ENCODE measurements at places on chromosomes 3 and 15.
A peak's percentile ranks its signal among the peaks of the same experiment; 100 is the strongest.

DNA sequence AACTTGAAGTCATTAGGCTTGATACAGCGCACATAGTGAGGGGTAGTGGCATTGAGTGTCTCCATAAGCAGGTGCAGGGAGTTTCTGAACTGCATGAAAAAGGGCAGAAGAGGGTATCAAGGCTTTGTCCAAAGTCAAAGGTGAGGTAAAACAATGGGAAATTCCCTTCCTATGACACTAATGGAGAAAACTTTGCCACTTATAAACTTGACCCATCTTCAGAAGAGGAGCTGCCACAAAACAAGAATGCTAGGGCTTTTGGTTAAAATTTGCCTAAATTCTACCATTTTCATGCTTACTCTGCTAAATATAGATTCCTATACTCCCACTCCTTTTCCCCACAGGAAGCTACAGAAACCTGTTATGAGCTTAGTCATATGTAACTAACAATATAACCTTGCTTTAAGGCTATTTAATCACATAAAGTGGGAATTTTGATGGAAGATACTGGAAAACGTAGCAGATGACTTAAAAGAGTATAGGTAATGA lies 87.5 kb upstream of the MYO5C start:
- no peak for DNase-seq

DNA sequence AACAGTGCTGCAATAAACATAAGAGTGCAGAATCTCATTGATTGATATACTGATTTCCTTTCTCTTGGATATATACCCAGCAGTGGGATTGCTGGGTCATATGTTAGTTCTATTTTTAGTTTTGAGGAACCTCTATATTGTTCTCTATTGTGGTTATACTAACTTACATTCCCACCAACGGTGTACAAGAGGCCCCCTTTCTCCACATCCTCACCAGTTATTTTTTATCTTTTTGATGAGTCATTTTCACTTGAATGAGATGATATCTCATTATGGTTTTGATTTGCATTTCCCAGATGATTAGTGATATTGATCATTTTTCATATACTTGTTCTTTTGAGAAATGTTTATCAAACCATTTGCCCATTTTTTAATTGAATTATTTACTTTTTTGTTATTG lies 12.4 kb upstream of the IREB2 start:
- DNase-seq, result no peak

DNA sequence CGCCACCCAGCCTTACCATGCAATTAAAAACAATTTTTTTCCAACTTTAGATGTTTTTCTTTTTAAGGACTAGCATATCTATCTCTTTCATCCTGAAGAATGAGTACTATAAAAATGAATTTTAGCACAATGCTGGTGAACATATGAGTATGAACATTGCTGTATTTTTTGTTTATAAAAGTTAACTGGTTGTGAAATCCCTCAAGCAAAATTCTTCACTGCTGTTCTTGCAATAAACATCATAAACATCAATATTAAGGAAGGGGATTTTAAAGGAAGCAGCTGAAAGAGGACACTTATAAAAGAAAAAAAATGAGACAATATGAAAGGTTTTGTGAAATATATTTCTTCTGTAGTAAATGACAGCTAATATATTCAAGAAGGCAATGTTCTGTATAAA lies 3.0 kb downstream of the PLSCR4 start:
- no peak for DNase-seq

- DNase-seq, result no peak
These were observed 300.5 kb upstream of the MME start for GRCh38 chr3:154779571-154779970.

DNA sequence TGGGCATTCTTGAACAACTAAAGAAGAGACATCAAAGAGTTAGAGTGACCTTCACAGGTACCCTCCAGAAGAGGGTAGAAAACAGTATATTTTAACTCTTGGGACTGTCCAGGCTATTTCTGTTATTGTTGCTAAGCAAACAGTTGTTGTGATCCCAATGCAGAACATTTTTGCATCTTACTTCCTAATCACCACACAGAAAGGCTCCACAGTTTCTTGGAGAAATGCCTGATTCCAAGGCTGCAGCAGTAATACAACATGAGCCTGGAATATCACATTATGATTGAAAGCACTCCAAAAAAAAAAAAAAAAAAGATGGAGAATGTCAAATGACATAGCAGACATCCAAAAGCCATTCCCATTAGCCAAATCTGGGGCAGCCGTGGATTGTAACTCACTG lies 195.6 kb downstream of the CTNNB1 start:
- DNase-seq, result no peak

DNA sequence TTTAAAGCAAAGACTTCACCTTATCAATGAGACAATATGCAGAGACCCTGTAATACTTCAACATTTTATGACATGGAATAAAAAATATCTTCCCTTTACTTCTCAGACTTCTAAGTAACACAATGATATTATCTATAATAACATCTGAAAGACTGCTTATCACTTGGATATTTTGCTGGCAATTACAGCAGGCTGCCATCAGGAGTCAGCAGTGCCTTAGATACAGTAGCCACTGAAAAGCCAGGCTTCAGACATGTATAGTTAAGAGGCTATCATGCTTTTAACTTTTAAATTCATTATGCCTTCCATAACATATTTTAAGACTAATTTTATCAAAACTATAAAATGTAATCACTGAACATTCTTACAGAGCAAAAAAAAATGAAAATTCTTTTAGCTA lies 227.5 kb downstream of the NEK10 start:
- no peak for DNase-seq

DNA sequence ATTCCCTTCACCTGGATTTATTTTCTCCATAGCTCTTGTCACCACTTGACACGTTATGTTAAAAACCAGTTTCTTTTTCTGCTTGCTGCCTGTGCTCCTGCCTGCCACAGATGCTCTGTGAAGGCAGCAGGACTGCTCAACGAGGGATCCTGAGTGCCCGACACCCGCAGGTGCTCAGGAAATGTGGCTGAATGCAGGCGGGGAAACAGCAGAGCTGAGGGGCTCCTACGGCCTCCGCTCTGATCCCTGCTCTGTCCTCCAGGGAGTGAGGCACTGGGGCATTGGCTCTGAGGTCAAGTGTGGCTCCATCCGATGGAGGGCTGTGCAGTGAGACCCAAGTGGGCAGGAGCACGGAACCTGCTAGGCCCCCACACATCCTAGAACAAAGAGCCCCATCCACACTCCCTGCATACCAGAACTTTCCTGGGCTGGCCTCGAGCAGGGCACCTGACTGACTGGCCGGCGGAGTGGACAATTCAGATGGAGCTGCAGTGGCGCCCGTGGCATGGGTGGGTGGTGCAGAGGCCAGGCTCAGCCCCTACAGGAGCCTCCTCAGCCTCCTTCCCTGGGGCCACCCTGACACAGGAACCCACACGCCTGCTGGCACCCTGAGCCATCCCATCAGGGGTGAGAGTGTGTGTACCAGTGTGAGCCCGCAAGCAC lies 27.9 kb downstream of the IQSEC1 start:
- DNase-seq, result no peak

DNA sequence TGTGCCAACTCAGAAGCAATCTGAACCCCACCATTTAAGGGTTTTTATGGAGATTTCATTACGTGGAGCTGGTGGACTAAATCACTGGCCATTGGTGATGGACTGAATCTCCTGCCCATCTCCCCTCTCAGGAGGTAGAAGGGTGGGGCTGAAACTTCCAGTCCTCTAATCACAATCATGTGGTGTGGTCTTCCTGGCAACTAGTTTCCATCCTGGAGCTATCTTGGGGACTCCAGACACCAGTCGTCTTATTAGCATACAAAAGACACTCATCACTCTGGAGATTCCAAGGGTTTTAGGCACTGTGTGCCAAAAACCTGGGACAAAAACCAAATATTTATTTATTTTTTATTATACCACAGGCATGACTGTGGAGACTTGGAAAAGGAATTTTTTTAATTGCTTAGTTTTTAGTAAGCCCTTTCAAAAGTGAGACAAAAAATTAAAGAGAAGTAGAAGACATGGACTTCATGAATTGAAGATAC lies 203.6 kb downstream of the WNT5A start:
- DNase-seq, result no peak

GRCh38 chr3:119559441-119559963 lies at the start of gene CD80:
CD80 (minus strand) TSS chr3:119559614; CDS start chr3:119557728, 1,886 bp downstream.
- peak; percentile 71 for DNase-seq

DNA sequence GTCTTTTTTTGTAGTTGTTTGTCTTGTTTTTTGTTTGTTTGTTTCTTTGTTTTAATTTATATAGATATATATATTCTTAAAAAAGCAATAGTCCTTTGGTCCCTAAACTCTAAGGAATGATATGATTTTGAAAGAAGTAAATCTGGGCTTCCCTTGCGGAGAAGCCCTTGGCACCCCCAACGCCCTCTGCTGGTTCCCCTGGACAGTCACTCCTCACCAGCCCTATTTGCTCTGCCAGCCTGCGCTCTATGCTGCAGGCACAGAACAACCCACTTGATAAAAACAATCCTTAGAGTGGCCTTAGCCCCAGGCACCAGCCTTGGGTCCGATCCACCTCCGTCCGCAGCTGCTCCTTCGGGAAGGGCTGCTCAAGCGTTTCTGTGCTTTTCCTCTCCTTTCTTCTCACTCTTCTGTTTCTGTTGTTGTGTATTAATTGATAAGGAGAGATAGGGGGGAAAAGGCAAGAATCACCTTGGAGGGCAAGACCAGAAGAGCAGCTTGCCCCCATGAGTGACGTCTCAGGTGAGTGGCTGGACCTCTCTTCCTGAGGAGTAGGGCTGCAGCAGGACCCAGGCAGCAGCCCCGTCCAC lies 13.7 kb upstream of the PARP6 start:
- DNase-seq, result peak; percentile 82

DNA sequence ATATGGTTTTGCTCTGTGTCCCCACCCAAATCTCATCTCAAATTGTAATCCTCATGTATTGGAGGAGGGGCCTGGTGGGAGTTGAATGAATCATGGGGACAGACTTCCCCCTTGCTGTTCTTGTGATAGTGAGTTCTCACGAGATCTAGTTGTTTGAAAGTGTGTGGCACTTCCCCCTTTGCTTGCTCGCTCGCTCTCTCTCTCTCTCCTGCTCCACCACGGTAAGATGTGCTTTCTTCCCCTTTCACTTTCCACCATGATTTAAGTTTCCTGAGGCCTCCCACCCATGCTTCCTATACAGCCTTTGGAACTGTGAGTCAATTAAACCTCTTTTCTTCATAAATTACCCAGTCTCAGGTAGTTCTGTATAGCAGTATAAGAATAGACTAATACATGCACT lies 60.7 kb downstream of the GSK3B start:
- DNase-seq, result no peak

GRCh38 chr3:46090161-46090591 lies 62.9 kb upstream of the XCR1 start:
- no peak for DNase-seq

- DNase-seq, result no peak
These were observed 469.0 kb downstream of the EPHA3 start for GRCh38 chr3:89576417-89576816.

- no peak for DNase-seq
These were observed 115.5 kb upstream of the ABHD17C start for GRCh38 chr15:80579611-80580010.

GRCh38 chr3:189276444-189277219 lies 104.9 kb downstream of the TPRG1 start:
- DNase-seq, result no peak

GRCh38 chr3:13624671-13625125 lies 75.8 kb downstream of the FBLN2 start:
- no peak for DNase-seq

DNA sequence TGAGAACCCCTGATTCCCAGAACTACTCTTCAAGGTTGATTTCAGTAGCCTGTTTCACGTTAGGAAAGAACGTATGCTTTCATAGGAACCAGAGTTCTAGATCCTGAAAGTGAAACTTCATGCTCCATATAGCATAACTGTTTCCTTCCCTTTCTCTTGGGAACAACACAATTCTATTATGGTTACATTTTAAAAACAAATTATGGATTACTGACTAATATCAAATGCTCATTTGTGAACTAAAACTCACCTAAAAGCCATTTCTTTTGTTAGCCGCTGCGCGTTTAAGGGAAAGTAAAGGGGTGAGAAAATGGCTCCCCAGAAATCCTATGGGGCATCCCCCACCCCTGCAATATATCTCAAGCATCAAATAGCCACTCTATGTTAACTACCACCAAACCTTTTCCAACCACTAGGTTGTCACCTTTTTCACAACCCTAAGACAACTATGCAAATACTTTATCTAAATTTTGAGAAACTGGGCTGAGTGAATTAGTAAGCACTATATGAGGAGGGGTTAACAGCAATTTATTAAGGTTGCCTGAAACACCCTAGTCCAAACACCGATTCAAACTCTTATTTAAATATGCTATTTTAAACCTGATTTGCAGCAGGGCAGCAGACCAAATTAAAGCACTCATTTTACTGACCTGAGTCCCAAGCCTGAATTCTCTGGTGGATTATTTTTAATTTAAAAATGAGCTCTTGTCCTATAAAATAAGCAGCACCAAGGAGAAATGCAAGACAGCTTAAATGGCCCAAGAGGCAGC lies 2.4 kb downstream of the SIAH2 start:
- no peak for DNase-seq

GRCh38 chr3:171790898-171791691 lies 19.2 kb downstream of the PLD1 start:
- no peak for DNase-seq

DNA sequence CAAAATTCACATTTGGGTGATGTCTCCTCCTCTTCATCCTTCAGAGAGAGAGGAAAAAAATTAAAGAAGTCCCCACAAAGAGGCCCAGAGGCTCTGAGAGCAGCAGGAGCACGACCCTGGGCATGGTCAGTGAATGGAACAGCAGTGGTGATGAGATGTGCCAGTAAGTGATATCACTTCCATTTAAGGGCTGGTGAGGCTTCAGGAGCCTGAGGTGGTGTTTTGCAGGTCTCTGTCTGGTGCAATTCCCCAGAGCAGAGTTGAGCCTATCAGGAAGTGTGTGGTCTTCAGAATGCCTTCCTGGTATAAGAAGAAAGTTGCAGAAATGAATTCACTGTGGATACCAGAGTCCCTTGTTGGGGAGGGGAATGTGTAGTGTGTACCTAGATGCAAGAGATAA lies 21.4 kb downstream of the ERICH6 start:
- no peak for DNase-seq

- DNase-seq, result no peak
These were observed 8.4 kb downstream of the SV2B start for GRCh38 chr15:91108421-91108820.

DNA sequence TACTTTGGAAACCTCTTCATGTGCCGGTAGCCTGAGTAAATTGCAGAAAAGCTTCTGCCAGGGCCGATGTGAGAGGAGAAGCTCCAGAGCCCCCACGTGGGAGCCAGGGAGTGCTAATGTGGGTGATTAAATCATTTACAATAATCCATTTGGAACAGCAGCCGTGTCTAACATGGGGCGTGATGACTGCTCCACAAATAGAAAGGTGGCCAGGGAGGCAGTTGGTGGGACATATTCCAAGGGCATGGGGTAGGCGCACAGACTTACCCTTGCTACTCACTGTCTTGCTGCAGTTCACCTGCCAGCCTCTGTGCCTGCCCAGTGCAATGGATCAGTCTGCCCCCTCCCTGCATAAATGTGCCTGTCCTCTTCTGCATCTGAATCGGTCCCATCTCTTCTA lies 39.3 kb upstream of the INSYN1 start:
- DNase-seq, result no peak

All from upper lobe of right lung (tissue), 1 donor.